ENCODE measurements at places on chromosomes 7 and 10. TPM values are rescaled to one million over a fixed set of nuclear protein-coding genes. Genes with fewer than 3 reads are reported as not detected.

Gene LRIT1
- not detected for total RNA-seq

Gene TMEM213
- not detected for total RNA-seq

Gene EXOC6
- 21.4 TPM for total RNA-seq

Gene MORN4
- total RNA-seq: 5.8 TPM

Gene LIPN
- not detected for total RNA-seq

Gene SLC29A4
- total RNA-seq: 1.3 TPM

Gene VPS37D
- total RNA-seq: 2.3 TPM

Gene DPP6
- total RNA-seq: not detected

Gene CALCR
- total RNA-seq: not detected

Gene C10orf53
- total RNA-seq: not detected

Gene IFIT1B
- not detected for total RNA-seq

Gene NRCAM
- 2.3 TPM for total RNA-seq

Gene CTAGE4
- total RNA-seq: 0.28 TPM

Gene PIP
- 0.38 TPM for total RNA-seq

Gene IDI2
- not detected for total RNA-seq

Gene FAM237B
- total RNA-seq: under 0.01 TPM

Gene PRKRIP1
- 20.9 TPM for total RNA-seq

Gene JCAD
- total RNA-seq: 7.1 TPM

Gene SLC13A4
- under 0.01 TPM for total RNA-seq

Gene CCL24
- total RNA-seq: not detected

Gene DGKI
- total RNA-seq: 22.3 TPM

Gene CRHR2
- not detected for total RNA-seq

Gene ADRB1
- total RNA-seq: under 0.01 TPM

Gene KIF5B
- 199 TPM for total RNA-seq

Gene FOXI2
- total RNA-seq: not detected

Gene TCAF2
- total RNA-seq: 6.5 TPM

Gene PSTK
- 6.7 TPM for total RNA-seq

Gene AKR1E2
- total RNA-seq: 14.8 TPM

Gene LANCL2
- 22.8 TPM for total RNA-seq

Gene SFTPA1
- total RNA-seq: not detected

Gene ADCYAP1R1
- 0.19 TPM for total RNA-seq

Gene AASS
- 30.2 TPM for total RNA-seq

Gene ACHE
- under 0.01 TPM for total RNA-seq

Gene HYAL4
- not detected for total RNA-seq

Gene TMEM270
- total RNA-seq: not detected

Gene C7orf57
- not detected for total RNA-seq
